Activated CD4-positive, alpha-beta T cell treated with anti-CD3 and anti-CD28 coated beads, Interleukin-2, amount 10 ng/mL, durations not matched to agents 7 days and 5 days (primary cell): ENCODE measurements at places on chromosomes 4 and X.
A peak's percentile ranks its signal among the peaks of the same experiment; 100 is the strongest.

GRCh38 chr4:159401791-159402380, 299.0 kb downstream of the RAPGEF2 start:
- H3K27me3 ChIP-seq = peaks cover 6% of the 10 kb centered on the region
- no peak overlapping the region for H3K4me3 ChIP-seq
- H3K4me1 ChIP-seq = no peaks in the 10 kb centered on the region
- no peaks in the 10 kb centered on the region for H3K36me3 ChIP-seq

DNA sequence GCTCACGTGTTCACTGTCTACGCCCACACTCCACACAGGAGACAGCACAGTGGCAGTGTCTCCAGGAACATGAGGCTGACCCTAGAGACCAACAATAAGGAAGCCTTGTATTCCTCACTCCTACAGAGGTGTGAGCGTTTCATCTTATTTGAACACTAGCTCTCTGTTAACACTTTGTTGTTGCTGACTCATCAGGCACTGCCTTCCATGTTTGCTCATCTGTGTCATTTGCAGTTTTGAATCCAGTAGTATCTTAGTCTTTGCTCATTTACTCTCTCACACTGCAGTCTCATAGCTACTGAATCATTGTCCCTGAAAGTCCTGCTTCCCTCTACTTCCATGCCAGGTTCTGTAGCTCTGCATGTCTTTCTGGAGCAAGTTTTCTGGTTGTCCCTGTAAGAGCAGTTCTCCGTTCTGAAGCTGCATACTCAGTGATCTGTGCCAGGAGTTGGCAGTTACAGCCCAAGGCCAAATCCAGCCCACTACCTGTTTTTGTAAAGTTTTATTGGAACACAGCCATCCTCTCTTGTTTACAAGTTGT, 80.3 kb upstream of the DCLK2 start:
- H3K4me3 ChIP-seq = no peak overlapping the region
- H3K36me3 ChIP-seq = no peaks in the 10 kb centered on the region
- DNase-seq = no peak
- peaks cover 5% of the 10 kb centered on the region for H3K27me3 ChIP-seq
- no peak overlapping the region for H3K27ac ChIP-seq

- H3K4me3 ChIP-seq = no peak overlapping the region
- DNase-seq = no peak
- no peak overlapping the region for H3K27ac ChIP-seq
- H3K36me3 ChIP-seq = no peaks in the 10 kb centered on the region
- no peaks in the 10 kb centered on the region for H3K4me1 ChIP-seq
- no peaks in the 10 kb centered on the region for H3K27me3 ChIP-seq
Observed at GRCh38 chr4:22323691-22324090, 192.2 kb downstream of the ADGRA3 start.

- no peak for DNase-seq
- no peak overlapping the region for H3K4me3 ChIP-seq
- peaks cover 6% of the 10 kb centered on the region for H3K4me1 ChIP-seq
- no peak overlapping the region for H3K27ac ChIP-seq
Observed at GRCh38 chr4:102665527-102665926, 95.2 kb downstream of the MANBA start.

DNA sequence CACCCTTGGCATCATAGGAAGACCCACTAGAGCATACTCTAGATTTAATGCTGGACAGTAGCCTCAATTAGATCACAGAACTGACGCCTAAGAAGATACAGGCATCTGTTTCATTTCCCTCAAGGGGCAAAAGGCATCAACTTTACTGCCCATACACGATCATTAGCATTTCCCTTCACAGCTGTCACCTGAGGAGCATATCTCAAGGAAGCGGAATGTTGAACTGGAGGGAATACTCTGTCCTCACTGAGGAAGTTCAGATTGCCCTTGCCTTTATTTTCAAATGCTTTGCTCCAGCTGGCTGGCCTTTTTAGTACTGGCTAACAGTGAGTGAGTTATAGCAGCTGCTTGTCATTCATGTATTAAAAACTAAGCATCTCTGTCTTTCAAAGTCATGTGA, 508.4 kb upstream of the GALNT7 start:
- DNase-seq = no peak
- H3K27me3 ChIP-seq = no peaks in the 10 kb centered on the region
- H3K4me3 ChIP-seq = no peak overlapping the region

- peak overlapping the region; percentile 77 for H3K4me3 ChIP-seq
- peaks cover 28% of the 10 kb centered on the region for H3K36me3 ChIP-seq
- H3K27me3 ChIP-seq = no peaks in the 10 kb centered on the region
- peak overlapping the region; percentile 84 for H3K27ac ChIP-seq
Observed at GRCh38 chrX:45766981-45767501, 566.4 kb upstream of the DIPK2B start.

- no peaks in the 10 kb centered on the region for H3K4me1 ChIP-seq
- peaks cover 4% of the 10 kb centered on the region for H3K27me3 ChIP-seq
- H3K27ac ChIP-seq = no peak overlapping the region
- no peaks in the 10 kb centered on the region for H3K36me3 ChIP-seq
Observed at GRCh38 chr4:146104541-146104940, 71.0 kb upstream of the LSM6 start.

GRCh38 chr4:33357121-33357520, 2637.0 kb downstream of the PCDH7 start:
- no peaks in the 10 kb centered on the region for H3K27me3 ChIP-seq
- H3K4me1 ChIP-seq = no peaks in the 10 kb centered on the region
- no peak overlapping the region for H3K4me3 ChIP-seq
- H3K27ac ChIP-seq = no peak overlapping the region

DNA sequence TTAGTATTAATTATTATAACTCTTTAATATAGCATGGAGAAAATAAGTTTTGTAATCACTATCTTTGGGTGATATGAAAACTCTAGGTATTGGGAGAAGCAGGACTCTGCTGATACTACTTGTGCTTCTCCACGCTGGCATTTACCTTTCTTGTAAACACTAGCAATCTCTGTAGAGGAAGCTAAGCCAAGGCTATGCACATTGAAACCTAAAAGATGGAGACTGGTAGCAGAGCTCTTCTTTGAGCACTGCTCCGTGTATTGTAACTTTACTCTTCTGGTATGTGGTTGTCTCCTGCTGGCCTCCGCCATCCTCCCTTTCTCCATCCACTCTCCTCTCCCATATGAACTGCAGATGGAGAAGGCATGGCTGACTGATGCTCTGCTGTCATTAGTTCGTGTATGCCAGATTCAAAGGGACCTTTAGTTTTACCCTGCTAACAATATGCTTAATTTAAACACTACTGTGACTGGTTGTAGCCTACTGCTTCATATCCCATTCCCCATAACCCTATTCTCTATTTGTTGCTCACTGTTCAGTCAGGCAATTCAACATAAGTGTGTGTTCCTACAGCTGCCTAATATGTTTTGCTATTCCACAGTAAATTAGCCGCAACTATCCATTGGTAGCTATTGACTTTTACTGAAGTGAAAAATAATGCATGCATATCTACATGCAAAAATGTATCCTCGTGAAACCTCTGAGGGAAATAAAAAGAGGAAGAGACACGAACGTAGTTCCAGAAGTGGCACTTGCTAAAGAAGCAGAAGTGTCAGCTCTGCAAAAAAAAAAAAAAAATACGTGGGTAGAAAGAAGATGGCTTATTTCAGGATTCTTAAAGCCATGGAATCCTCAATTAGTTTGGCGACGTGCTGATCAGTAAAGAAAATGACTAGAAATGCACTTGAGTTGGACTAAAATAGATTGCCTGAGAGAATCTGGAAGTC, 55.6 kb upstream of the CCSER1 start:
- H3K4me1 ChIP-seq = no peaks in the 10 kb centered on the region
- peaks cover 20% of the 10 kb centered on the region for H3K27me3 ChIP-seq
- no peak overlapping the region for H3K4me3 ChIP-seq

DNA sequence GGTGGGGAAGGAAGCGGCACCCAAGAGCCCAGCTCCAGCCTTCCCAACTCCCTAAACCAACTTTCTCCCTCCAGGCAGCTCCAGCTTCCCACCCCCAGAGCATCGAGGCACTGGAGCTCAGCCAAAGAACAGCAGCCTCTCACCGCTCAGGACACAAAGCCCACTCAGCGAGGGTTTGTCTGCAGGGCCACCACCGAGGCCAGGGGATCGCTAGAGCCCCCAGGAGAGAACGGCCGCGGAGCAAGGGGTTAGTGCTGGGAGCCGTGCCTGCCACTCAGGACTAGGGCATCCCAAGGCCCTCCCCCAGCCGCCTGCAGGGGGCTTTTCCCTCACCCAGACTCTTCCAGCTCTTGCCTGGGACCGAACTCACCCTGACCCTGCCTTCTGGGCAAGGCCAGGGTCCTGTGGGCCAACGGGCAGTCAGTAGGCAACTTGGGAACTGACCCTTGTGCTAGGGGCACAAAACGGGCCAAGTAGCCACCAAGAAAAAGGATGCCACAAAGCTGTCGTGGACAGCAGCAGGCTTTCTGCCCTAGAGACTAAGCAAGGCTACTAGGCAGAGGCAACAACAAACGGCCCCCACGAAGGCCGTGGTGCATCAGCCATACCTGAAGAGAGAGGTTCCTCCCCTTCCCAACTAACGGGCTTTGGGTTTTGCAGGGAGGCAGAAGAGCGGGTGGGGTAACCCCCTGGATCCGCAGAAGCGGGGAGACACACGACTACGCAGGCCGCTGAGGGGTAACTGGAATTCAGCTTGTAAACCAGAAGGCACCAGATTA, 2.3 kb downstream of the HCFC1 start:
- H3K27ac ChIP-seq = peak overlapping the region; percentile 87
- H3K4me1 ChIP-seq = peaks cover 41% of the 10 kb centered on the region
- H3K36me3 ChIP-seq = peaks cover 34% of the 10 kb centered on the region
- DNase-seq = no peak
- H3K4me3 ChIP-seq = peak overlapping the region; percentile 100

- peaks cover 21% of the 10 kb centered on the region for H3K36me3 ChIP-seq
- no peaks in the 10 kb centered on the region for H3K27me3 ChIP-seq
- H3K4me1 ChIP-seq = no peaks in the 10 kb centered on the region
- no peak for DNase-seq
Observed at GRCh38 chr4:163527172-163527571, 32.7 kb downstream of the TMA16 start.

- peak; percentile 63 for DNase-seq
- H3K4me3 ChIP-seq = no peak overlapping the region
- peaks cover 3% of the 10 kb centered on the region for H3K4me1 ChIP-seq
- no peaks in the 10 kb centered on the region for H3K27me3 ChIP-seq
Observed at GRCh38 chr4:103008875-103009729, 10.4 kb downstream of the SLC9B1 start.
